ENCODE measurements at places on chromosomes 2 and 18. TPM values are rescaled to one million over a fixed set of nuclear protein-coding genes. Genes with fewer than 3 reads are reported as not detected.

DNA sequence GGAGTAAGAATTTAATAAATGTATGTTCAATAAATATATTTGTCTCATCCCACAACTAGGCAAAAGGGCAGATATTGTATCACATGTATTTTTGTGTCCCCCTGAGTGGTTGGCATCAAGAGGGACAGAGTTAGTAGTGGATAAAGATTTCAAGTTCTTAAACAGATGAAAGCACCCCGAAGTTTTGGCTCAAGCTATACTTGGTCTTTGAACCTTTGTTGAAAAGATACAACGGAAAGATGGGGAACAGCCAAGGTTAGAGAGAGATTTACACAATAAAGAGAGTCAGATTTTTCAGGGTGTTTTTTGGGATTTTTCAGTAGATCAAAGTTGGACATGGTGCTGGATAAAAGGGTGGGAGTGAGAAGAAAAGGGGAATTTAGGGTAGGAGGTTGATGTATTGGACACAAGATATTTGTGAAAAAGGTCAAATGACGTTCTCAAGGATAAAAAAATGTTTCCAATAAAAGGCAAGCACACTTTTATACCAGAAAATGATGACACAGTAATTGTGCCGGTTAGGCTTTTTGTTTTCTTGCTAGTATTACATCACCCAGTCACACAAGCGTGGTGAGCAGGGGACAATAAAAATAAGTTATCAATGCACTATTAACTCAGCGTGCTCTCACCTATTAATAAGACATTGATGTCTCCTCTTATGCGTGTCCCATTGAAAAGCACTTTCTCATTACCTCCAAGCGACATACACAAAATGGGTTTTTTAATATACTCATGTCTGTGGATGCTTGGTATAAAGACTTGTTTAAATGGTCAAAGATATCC is 59.5 kb downstream of the MEP1B start:
- DNase-seq, result no peak

DNA sequence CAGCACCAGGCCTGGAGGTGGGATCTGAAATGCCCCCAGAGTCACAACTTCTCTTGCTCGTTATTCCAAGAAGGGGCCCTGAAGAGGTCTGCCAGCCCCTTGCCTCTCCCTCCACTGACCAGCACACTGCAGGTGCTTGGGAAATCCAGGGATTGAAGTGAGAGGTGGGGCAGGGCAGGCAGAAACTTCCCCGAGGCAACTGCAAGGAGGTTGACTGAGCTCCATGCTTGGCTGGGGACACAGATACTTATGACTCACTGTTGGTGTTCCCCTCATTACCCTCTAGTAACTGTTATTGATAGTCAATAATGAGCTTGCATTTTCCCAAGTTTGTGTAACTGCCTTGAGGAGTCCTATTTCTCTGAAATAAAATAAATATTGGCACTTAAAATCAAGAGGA is 47.5 kb downstream of the MARCO start:
- DNase-seq, result no peak

- DNase-seq, result no peak
These were observed 41.3 kb downstream of the RALB start for GRCh38 chr2:120294008-120294340.

The EMILIN1 gene
- 0.46 TPM for total RNA-seq

The MBOAT2 gene
- total RNA-seq, result 4.7 TPM

The TMEM169 gene
- 1.8 TPM for total RNA-seq

The SLC5A7 gene
- total RNA-seq, result not detected

The DUSP19 gene
- total RNA-seq, result 4.2 TPM
